Heart right ventricle (tissue), 16 donors: ENCODE measurements at places on chromosomes 12 and 14. TPM values are rescaled to one million over a fixed set of nuclear protein-coding genes. Genes with fewer than 3 reads are reported as not detected.

DNA sequence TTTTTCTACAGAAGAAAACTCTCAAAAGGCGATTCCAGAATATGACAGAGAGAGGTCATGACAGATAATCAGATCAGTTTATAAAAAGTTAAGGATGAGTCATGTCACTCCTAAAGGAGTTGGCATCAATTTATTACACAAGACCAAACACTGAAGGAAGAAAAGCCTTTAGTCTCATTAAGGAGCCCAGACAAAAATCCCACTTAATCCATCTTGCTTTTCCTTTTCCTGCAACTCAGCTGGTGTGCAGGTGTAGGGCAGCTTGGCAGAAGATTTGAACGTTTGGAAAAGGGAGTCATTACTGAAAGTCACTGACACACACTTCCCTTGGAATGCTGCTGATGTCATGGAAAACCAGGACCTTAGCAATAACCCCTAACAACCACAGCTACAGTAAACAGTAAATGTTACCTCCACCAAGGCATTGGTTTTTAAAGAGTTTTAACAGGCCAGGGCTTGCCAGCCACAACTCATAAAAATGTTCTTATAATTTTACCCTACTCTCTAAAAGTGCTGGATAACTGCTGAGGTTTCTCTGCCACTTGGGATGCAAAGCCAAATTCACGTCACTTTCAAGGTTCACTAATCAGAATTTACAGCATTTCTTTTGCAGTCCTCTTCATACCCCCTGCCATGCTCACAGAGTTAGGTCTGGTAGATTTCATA, 320.6 kb downstream of the RAD51B start:
- no peaks in the 10 kb centered on the region for H3K36me3 ChIP-seq
- H3K4me3 ChIP-seq: no peak overlapping the region
- H3K4me1 ChIP-seq: peaks cover 45% of the 10 kb centered on the region
- peak; percentile 72 for DNase-seq
- H3K27ac ChIP-seq: peak overlapping the region; percentile 6

- peak overlapping the region; percentile 38 for H3K27ac ChIP-seq
- DNase-seq: no peak
- H3K4me3 ChIP-seq: no peak overlapping the region
- peaks cover 27% of the 10 kb centered on the region for H3K4me1 ChIP-seq
Measured at GRCh38 chr14:60161196-60162107, 3.7 kb downstream of the DHRS7 start.

DNA sequence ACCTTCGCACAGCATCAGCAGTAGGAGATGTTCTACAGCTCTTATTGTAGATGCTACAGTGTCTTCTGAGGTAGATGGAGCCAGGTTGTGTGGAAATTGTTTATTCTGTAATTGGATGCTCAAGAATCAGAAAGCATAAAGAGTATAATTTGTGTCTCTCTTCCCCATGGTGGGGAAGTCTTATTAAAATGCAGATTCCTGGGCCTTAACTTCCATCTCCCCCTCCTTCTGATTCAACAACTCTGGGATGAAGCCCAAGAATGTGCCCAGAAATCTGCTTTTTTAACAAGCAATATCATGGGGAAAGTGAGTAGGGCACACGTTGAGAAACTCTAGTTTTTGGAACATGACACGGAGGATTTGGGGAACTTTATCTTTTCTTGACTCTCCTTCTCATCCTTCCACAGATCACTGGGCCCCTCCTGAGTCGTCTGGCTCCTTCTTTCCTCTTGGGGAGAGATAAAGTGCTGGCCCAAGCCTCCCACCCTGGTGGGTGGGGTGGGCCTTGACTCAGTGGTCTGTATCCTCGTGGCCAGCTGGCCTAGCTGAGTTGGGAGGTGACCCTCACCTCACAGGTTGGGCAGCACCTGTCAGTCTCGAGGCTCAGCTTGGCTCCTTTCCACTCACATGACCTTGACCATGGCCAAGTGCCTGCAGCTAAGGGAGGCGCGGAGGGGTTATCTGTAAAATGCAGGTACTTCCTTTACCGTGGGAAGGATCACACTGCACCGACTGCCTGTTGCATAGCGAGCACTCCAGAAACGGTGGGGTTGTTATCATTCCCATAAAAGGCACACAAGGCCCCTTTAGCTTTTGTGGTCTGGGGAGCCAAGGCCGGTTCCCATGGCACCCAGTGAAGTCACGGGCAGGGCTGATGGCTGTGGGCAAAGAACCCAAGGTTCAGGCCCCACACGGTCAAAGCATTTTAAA, 141.9 kb downstream of the CHST11 start:
- peaks cover 18% of the 10 kb centered on the region for H3K4me1 ChIP-seq
- H3K4me3 ChIP-seq: no peak overlapping the region
- H3K27ac ChIP-seq: no peak overlapping the region
- no peaks in the 10 kb centered on the region for H3K36me3 ChIP-seq
- H3K27me3 ChIP-seq: no peaks in the 10 kb centered on the region

GRCh38 chr12:33536431-33536830, 96.8 kb upstream of the SYT10 start:
- H3K36me3 ChIP-seq: no peaks in the 10 kb centered on the region
- H3K27ac ChIP-seq: no peak overlapping the region
- H3K27me3 ChIP-seq: no peaks in the 10 kb centered on the region
- DNase-seq: no peak
- H3K4me1 ChIP-seq: no peaks in the 10 kb centered on the region

- H3K4me1 ChIP-seq: no peaks in the 10 kb centered on the region
- no peaks in the 10 kb centered on the region for H3K36me3 ChIP-seq
- DNase-seq: no peak
- H3K27me3 ChIP-seq: no peaks in the 10 kb centered on the region
- no peak overlapping the region for H3K4me3 ChIP-seq
Measured at GRCh38 chr14:37466003-37466622, 128.9 kb downstream of the FOXA1 start.

GRCh38 chr12:107992870-107993451, 136.1 kb upstream of the WSCD2 start:
- H3K4me3 ChIP-seq: no peak overlapping the region

The HOXC10 gene
- total RNA-seq: not detected

The COL2A1 gene
- total RNA-seq: not detected
